ENCODE measurements at places on chromosomes 16 and 17.

- DNase-seq: no peak
- H3K27ac ChIP-seq: peak overlapping the region; percentile 98
- H3K27me3 ChIP-seq: peaks cover 11% of the 10 kb centered on the region
- peak overlapping the region; percentile 95 for H3K4me3 ChIP-seq
- H3K36me3 ChIP-seq: peaks cover 8% of the 10 kb centered on the region
These were observed 400 bp downstream of the HCFC1R1 start for GRCh38 chr16:3023415-3023668.

DNA sequence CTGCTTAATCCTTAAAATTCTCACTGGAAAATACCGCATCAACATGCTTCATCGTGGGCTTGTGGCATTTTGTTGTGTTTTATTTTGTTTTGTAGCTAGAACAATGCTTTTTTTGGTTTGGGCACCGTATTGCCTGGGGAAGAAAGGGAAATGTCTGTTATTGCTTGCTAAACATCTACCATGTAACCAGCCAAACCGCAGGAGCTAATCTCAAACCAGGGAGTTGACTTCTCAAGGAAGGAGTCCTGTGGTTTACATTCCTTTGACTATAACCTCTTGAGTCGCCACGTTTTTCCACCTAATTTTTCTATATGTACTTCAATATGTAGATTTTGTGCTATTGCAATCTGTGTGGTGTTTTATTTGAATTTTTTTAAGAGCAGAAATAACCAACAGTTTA, 593.5 kb upstream of the SOX9 start:
- H3K4me3 ChIP-seq: no peak overlapping the region
- no peaks in the 10 kb centered on the region for H3K4me1 ChIP-seq
- H3K36me3 ChIP-seq: no peaks in the 10 kb centered on the region

- DNase-seq: no peak
- no peak overlapping the region for H3K27ac ChIP-seq
- H3K4me1 ChIP-seq: no peaks in the 10 kb centered on the region
- H3K4me3 ChIP-seq: no peak overlapping the region
These were observed 149.4 kb upstream of the HS3ST2 start for GRCh38 chr16:22664561-22664997.

- H3K27ac ChIP-seq: peak overlapping the region; percentile 26
- peaks cover 56% of the 10 kb centered on the region for H3K36me3 ChIP-seq
- no peak overlapping the region for H3K4me3 ChIP-seq
- DNase-seq: no peak
- peaks cover 49% of the 10 kb centered on the region for H3K4me1 ChIP-seq
These were observed 30.8 kb downstream of the CYB5D2 start for GRCh38 chr17:4173781-4174180.

GRCh38 chr17:68776451-68776850, 175.3 kb upstream of the FAM20A start:
- no peak overlapping the region for H3K4me3 ChIP-seq
- no peak for DNase-seq
- no peaks in the 10 kb centered on the region for H3K27me3 ChIP-seq
- no peak overlapping the region for H3K27ac ChIP-seq
- no peaks in the 10 kb centered on the region for H3K36me3 ChIP-seq

DNA sequence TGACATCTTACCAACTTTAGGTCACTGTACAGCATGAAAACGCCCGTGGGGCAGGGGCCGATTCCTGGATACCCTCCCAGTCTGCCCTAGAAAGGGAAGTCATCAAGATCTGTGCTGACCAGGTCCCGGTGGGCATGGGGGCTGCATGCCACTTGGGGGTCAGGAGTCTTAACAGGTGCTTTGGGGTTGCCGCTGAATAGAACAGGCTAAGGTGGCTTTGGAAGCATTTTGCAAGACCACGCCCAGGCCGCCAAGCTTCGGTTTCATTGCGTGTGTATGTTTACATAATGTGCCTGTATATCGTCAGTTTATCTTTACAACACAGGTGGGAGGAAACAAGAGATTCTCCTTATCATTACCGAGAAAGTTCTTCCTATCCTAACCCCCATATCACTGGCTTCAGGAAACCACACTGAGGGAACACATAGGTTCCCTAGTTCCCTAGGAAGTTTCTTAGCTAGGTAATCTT, 13.3 kb upstream of the USP36 start:
- no peaks in the 10 kb centered on the region for H3K27me3 ChIP-seq
- DNase-seq: no peak
- H3K27ac ChIP-seq: no peak overlapping the region
- H3K4me3 ChIP-seq: no peak overlapping the region
- H3K36me3 ChIP-seq: no peaks in the 10 kb centered on the region
- H3K4me1 ChIP-seq: no peaks in the 10 kb centered on the region

GRCh38 chr17:46108550-46109110, 84.6 kb downstream of the KANSL1 start:
- H3K4me3 ChIP-seq: no peak overlapping the region
- peaks cover 58% of the 10 kb centered on the region for H3K4me1 ChIP-seq
- peak overlapping the region; percentile 44 for H3K27ac ChIP-seq
- peaks cover 21% of the 10 kb centered on the region for H3K36me3 ChIP-seq
- DNase-seq: no peak

GRCh38 chr16:67526149-67526791, 2.4 kb upstream of the RIPOR1 start:
- peaks cover 21% of the 10 kb centered on the region for H3K4me1 ChIP-seq
- no peaks in the 10 kb centered on the region for H3K36me3 ChIP-seq
- DNase-seq: no peak
- no peak overlapping the region for H3K27ac ChIP-seq

DNA sequence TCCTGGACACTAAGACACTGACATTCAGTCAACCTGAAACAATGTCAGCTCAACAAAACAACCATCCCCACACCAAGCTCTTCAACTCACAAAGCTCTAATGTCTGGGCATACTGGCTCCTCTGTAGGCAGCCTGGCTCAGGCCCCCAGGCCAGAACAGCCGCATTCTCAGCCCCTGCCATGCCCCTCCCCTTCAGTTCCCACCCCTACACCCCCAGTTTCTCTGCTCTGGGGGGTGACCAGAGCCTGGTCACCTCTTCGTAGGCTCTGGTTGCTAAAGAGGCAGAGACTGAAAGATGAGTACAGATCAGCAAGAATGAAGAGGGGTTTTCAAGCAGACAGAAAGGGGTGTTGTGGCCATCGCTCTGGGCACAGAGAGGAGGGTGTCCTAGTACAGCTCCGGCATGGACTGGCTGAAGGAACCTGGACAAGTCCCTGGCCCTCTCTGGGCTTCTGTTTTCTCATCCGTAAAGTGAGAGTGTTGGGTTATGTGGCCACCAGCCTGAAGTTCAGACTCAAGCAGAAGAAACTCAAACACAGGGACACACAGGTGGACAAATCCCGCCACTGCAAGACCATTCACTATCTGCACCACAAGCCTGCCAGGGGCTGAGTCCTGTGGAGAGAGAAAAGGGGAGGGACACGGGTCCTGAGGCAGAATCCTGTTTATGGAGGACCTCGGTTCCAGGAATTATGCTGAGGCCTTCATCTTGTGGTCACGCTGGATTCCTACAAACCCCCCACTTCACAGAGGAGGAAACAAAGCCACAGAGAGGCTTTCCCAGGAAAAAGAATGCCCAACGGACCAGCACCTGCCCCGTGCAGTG, 987 bp upstream of the SLC4A1 start:
- no peak for DNase-seq
- H3K27me3 ChIP-seq: no peaks in the 10 kb centered on the region
- H3K27ac ChIP-seq: no peak overlapping the region
- H3K4me3 ChIP-seq: no peak overlapping the region

DNA sequence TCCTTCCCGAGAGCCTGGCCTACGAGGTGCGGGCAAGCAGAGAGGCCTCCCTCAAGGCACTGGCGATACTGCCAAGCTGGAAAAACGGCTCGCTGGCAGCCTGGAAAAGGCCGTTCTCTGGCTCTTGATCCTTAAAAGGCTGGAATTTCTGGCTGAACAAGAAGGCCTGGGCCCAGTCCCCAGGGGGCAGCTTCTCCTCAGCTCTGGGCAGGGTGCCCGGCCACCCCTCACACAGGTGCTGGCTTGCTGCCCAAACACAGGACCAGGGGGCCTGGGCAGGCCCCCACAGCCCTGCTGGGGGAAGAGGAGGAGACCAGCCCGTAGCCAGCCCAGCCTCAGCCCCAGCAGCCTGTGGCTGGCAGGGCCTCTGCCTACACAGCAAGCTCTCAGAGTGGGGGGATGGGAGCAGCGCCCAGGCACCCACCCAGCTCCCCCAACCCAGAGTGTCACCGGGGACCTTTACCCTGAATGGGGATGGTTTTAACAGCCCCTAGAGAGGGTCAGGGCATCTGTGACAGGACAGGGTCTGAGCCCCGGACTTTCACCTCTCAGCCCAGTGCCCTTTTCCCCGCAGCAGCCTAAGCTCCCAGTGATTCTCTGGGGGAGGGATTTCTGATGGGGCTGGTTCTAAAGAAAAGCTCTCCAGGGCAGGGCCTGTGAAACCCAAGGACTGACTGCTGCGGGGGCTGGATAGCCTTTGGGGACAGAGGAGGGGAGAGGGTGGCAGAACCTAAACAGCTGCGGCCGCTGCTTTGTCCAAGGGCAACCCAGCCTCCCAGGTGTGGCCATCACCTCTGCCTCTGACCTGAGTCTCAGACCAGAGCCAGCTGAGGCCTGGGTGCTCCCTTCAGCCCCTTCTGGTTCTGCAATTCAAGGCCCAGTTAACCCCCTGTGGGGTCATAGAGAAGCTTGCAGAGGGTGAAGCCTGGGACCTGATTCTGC, 38.6 kb upstream of the TOB1 start:
- H3K36me3 ChIP-seq: no peaks in the 10 kb centered on the region
- H3K27ac ChIP-seq: peak overlapping the region; percentile 47
- peaks cover 47% of the 10 kb centered on the region for H3K4me1 ChIP-seq
- peak; percentile 18 for DNase-seq
- no peaks in the 10 kb centered on the region for H3K27me3 ChIP-seq

- H3K27me3 ChIP-seq: no peaks in the 10 kb centered on the region
- H3K4me1 ChIP-seq: peaks cover 30% of the 10 kb centered on the region
- peak overlapping the region; percentile 79 for H3K27ac ChIP-seq
- DNase-seq: peak; percentile 24
- peaks cover 20% of the 10 kb centered on the region for H3K36me3 ChIP-seq
These were observed 655 bp downstream of the ATXN1L start for GRCh38 chr16:71846431-71846830.

- H3K4me3 ChIP-seq: no peak overlapping the region
- no peaks in the 10 kb centered on the region for H3K36me3 ChIP-seq
- H3K4me1 ChIP-seq: peaks cover 7% of the 10 kb centered on the region
- no peak for DNase-seq
These were observed 313.5 kb downstream of the PHKB start for GRCh38 chr16:47774661-47775060.

DNA sequence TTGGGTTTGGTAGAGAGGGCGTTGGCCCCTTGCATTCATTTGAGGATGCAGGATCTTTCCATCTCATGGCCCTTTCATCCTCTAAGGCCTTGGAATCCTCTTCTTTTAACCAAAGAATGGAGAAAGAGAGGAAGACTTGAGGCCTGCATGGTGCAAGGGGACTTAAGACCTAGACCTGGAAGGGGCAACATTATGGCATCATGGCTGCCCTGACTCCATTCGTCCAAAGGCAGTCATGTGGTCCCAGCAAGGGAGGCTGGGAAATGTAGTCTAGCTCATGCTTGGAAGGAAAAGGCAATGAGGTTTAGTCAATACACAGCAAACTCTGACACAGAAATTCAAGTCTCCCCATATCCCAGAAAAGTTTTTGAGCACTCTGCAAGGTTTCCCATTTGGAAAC, 30.7 kb upstream of the CDRT4 start:
- H3K4me3 ChIP-seq: no peak overlapping the region
- H3K27me3 ChIP-seq: no peaks in the 10 kb centered on the region
- no peak for DNase-seq
- H3K4me1 ChIP-seq: peaks cover 5% of the 10 kb centered on the region
- H3K27ac ChIP-seq: no peak overlapping the region

- peak overlapping the region; percentile 71 for H3K27ac ChIP-seq
- H3K4me3 ChIP-seq: peak overlapping the region; percentile 82
- H3K4me1 ChIP-seq: peaks cover 31% of the 10 kb centered on the region
- H3K27me3 ChIP-seq: peaks cover 5% of the 10 kb centered on the region
- H3K36me3 ChIP-seq: peaks cover 5% of the 10 kb centered on the region
These were observed 1.2 kb downstream of the TRIM47 start for GRCh38 chr17:75876938-75877751.

DNA sequence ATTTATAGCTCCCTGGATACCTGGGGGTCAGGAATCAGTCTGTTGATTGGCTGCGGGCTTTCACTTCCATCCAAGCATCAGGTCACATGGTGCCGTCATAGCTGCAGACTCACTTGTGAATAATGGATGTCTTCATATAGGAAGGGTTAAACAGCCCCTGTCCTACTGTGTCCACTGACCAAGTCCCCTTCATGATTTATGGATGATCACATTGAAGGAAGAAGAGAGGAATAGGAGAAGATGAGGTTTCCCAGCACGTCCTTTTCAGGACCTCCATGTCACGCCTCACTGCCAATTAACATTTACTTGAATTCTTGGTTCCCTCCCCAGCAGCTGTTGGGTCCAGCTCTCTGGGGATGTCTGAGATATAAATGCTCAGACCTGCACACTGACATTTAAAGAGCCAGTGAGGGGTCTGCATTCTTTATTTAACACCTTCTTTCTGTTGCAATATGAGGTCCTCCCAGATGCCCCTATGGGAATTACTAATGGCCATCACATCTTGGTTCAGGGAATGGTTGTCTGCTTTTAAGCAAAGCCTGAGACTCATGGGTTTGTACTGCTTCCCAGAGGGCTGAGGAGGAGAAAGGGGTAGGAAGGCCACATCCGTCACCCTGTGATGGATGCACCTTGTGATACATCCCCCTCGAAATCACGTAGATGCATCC, 230.6 kb upstream of the HSBP1 start:
- peaks cover 9% of the 10 kb centered on the region for H3K27me3 ChIP-seq
- H3K4me3 ChIP-seq: no peak overlapping the region
- DNase-seq: no peak

DNA sequence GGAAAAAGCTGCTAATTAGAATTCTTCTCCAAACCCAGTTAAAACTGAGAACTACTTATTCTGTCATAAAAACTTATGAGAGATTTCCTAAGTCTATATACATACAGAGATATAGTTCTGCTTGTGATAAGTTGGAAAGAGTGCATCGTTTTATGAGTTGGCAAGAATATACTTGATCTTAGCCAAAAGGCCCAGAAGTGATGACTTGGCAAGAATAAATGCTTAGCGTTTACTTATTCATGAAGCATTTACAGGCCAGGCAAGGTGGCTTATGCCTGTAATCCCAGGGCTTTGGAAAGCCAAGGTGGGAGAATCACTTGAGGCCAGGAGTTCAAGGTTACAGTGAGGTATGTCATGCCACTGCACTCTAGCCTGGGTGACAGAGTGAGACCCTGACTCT, 81.7 kb downstream of the CYB561 start:
- H3K4me3 ChIP-seq: no peak overlapping the region
- H3K4me1 ChIP-seq: no peaks in the 10 kb centered on the region
- DNase-seq: no peak
- H3K27me3 ChIP-seq: no peaks in the 10 kb centered on the region

GRCh38 chr17:20074489-20074888, 65.3 kb downstream of the SPECC1 start:
- DNase-seq: no peak
- H3K4me1 ChIP-seq: peaks cover 26% of the 10 kb centered on the region
- no peak overlapping the region for H3K27ac ChIP-seq
- no peak overlapping the region for H3K4me3 ChIP-seq

GRCh38 chr17:28711723-28712031, at the start of gene PROCA1:
TSS of gene PROCA1 (minus strand) at chr17:28711888. CDS start at chr17:28711660, 228 bp downstream.
- H3K27me3 ChIP-seq: peaks cover 27% of the 10 kb centered on the region
- no peak for DNase-seq
- H3K4me3 ChIP-seq: peak within 1 kb of the TSS; percentile 88
- no peaks in the 10 kb centered on the region for H3K36me3 ChIP-seq

GRCh38 chr17:5234645-5235576, at the start of gene SCIMP:
TSS of gene SCIMP (minus strand) at chr17:5234860. CDS start at chr17:5234755, 105 bp downstream.
- H3K4me1 ChIP-seq: peaks cover 12% of the 10 kb centered on the region
- H3K27me3 ChIP-seq: no peaks in the 10 kb centered on the region
- no peak within 1 kb of the TSS for H3K4me3 ChIP-seq
- H3K36me3 ChIP-seq: peaks cover 3% of the 10 kb centered on the region
- peak within 1 kb of the TSS; percentile 25 for H3K27ac ChIP-seq
